Left ventricle myocardium inferior (tissue), 1 donor: ENCODE measurements at places on chromosomes 2 and 18.
A peak's percentile ranks its signal among the peaks of the same experiment; 100 is the strongest.

DNA sequence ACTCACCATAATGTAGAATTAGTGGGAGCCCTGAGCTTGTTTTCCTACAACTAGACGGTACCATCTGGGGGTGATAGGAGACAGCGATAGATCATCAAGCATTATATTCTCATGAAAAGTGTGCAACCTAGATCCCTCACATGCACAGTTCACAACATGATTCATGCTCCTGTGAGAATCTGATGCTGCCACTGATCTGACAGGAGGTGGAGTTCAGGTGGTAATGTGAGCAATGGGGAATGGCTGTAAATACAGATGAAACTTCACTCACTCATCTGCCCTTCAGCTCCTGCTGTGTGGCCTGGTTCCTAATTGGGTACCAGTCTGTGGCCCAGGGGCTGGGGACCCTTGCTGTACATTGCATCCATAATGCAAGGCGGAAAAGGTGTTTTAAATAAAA is 60.7 kb downstream of the USP34 start:
- H3K36me3 ChIP-seq: peaks cover 8% of the 10 kb centered on the region
- H3K4me3 ChIP-seq: no peak overlapping the region
- peaks cover 22% of the 10 kb centered on the region for H3K4me1 ChIP-seq
- H3K27me3 ChIP-seq: no peaks in the 10 kb centered on the region

DNA sequence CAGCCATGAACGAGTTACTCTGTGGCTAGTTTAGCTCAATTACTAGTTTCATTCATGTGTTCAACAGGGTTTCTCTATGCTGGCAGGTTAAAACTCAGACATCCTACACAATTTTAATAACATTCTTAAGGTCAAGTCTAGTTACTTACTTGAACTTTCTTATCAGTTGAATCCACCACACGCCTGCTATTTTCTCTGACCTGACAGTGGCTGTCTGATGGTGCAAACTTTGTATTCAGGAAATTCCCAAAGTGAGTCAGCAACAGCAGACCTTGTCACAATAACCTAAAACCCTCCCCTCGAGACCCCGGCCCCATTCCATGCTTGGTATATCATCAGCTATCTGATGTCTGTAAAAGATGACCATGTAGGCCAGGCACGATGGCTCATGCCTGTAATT is 20.8 kb upstream of the CIDEA start:
- H3K27ac ChIP-seq: no peak overlapping the region
- H3K27me3 ChIP-seq: peaks cover 12% of the 10 kb centered on the region
- no peak overlapping the region for H3K4me3 ChIP-seq
- no peak for DNase-seq
- H3K36me3 ChIP-seq: no peaks in the 10 kb centered on the region

DNA sequence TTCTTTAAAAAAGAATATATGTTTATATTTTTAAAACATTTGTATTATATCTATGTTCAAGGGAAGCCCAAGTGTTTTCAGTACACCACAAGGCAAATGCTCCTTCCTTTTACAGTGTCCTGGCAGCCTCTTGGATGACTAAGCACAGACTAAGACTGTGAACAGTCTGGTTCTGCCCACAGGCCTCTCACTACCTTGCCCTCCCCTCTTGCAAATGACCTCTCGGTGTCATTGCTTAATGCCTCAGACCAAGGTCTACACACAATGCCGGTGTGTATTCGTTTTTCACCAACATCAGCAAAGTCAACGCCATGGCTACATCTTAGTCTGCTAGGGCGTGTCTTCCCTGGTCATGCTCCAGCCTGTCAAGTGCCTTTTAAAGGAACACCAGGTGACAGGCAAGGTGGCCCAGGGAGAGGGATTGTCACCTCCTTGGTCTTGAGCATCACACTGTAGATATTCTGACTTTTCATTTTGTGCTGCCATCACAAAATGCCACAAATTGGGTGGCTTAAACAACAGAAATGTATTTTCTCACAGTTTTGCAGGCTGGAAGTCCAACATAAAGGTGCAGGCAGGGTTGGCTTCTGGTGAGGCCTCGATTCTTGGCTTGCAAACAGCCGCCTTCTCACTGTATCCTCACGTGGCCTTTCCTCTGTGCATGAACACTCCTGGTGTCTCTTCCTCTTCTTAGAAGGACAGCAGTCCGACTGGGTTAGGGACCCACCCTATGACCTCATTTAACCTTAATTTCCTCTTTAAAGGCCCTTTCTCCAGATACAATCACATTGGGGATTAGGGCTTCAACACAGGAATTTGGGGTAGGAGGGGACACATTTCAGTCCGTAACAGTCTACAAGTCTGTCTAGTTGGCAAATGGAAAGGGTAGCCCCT is 266.5 kb downstream of the KLHL29 start:
- H3K27ac ChIP-seq: no peak overlapping the region
- H3K27me3 ChIP-seq: peaks cover 8% of the 10 kb centered on the region
- H3K4me3 ChIP-seq: no peak overlapping the region
- peaks cover 5% of the 10 kb centered on the region for H3K4me1 ChIP-seq

GRCh38 chr2:37267685-37268084 is 36.2 kb downstream of the NDUFAF7 start:
- peaks cover 69% of the 10 kb centered on the region for H3K36me3 ChIP-seq
- no peak overlapping the region for H3K27ac ChIP-seq
- H3K27me3 ChIP-seq: no peaks in the 10 kb centered on the region
- no peak overlapping the region for H3K4me3 ChIP-seq

GRCh38 chr2:134258684-134259388 is 5.0 kb downstream of the MGAT5 start:
- peaks cover 82% of the 10 kb centered on the region for H3K4me1 ChIP-seq
- H3K4me3 ChIP-seq: no peak overlapping the region
- peak; percentile 55 for DNase-seq

- no peaks in the 10 kb centered on the region for H3K27me3 ChIP-seq
- no peak overlapping the region for H3K27ac ChIP-seq
- no peak overlapping the region for H3K4me3 ChIP-seq
Observed at GRCh38 chr2:195903956-195904355, 164.7 kb downstream of the DNAH7 start.

DNA sequence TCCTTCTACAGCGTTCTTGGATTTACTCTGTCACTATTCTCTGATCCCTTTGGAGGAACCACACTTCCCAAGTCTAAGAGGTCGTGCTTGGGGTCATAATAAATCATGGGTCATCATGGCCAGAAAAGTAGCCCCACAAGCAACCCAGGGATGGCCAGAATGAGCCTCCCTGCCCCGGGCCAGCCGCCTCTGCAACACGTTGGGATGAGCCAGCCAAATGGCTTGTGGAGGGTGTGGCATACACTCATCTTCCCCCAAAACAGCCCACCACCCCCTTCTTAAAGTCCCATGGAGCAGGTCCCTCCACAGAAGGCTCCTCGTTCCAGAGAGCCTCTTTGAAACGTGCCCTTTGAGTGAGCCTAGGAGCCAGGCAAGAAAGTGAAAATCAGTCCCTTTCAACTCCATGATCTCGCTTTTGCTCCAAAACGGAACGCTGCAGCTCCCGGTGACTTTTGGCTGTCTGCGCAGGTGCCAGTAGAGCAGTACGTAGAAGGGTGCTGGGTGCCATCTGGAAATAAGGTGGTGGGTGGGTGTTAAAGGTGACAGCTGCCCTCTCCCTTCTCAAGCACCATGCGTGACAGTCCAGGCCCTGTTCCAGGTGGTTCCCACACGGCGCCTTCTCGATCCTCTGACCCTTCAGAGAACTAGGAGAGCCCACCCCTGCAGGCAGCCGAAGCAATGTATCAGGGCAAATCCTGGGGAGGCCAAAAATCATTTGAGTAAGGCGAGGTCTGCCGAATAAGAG is 48.5 kb upstream of the FOSL2 start:
- no peaks in the 10 kb centered on the region for H3K27me3 ChIP-seq
- peaks cover 42% of the 10 kb centered on the region for H3K4me1 ChIP-seq
- peak; percentile 6 for DNase-seq
- no peaks in the 10 kb centered on the region for H3K36me3 ChIP-seq
- no peak overlapping the region for H3K27ac ChIP-seq
